ENCODE measurements at places on chromosomes 11 and 22.

DNA sequence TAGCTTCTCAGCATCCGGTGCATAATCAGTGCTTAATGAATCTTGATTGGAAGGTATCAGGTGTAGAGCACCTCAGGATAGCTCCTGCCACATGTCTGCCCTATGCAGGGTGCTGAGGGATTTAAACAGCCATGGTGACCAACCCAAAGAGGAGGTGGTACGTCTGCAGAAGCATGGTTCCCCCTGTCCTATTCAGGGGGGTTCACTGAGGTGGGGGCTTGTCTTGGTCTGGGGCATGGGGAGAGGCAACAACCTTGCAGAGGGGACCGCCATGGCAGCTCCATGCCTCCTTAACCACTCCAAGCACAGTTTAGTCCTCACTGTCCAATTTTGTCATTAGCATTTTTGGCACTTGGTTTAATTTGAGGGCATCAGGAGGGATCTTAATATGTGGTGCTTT lies 24.9 kb downstream of the UBE2L3 start:
- DNase-seq, result no peak

DNA sequence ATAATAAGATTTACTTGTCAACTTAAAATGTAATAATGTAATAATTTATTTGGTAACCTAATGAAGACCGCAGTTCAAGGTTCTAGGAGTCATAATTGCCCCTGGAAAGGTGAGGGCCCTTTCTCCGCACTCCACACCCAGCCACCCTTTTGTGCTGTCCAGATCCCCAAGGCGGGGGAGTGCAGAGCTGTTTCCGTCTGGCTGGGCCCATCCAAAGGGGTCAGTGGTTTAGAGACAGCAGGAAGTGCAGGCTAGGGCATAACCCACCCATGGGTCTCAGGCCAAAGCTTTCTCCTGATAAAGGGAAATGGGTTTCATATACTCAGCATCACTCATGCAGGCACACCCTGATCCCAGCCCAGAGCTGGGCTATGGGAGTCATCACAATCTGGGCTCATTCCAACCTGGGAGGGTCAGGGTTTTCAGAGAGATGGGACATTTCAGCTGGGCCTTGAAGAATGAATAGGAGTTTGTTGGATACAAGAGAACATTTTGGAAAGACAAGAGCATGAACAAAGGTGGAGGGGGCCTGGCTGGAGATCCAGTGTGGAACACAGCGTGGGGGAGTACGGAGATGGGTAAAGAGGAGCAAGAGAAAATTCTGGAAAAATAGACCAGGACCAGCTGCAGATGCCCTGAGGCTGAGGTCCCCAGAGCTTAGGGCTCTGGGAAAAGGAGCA lies 432.2 kb downstream of the TBC1D22A start:
- DNase-seq, result no peak

- no peak for DNase-seq
These were observed 35.4 kb upstream of the LMO1 start for GRCh38 chr11:8298801-8299786.

DNA sequence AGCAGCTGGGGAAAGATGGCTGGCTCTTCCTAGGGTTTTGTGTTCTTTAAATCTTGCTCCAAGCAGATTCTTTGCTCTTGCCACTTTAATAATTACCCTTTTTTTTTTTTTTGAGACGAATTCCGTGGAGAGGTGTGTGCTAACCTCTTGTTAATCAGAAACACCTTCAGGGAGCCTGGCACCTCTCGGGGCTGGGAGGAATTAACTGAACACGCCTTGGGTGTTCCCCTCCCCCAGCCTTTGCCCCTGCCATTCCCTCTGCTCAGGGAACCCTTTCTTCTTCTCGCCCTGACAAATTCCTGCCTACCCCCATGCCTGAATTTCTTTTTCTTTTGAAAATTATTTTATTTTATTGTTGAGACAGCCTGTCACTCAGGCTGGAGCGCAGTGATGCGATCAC lies 17.5 kb downstream of the TMPRSS6 start:
- DNase-seq, result no peak

- DNase-seq, result no peak
These were observed 83.7 kb downstream of the MYO7A start for GRCh38 chr11:77211594-77212251.

GRCh38 chr22:38236786-38237185 lies 35.0 kb downstream of the MAFF start:
- DNase-seq, result no peak

- no peak for DNase-seq
These were observed 59.6 kb upstream of the SYN3 start for GRCh38 chr22:33117821-33118220.

- DNase-seq, result no peak
These were observed 514.1 kb downstream of the RAB38 start for GRCh38 chr11:87660926-87661660.

DNA sequence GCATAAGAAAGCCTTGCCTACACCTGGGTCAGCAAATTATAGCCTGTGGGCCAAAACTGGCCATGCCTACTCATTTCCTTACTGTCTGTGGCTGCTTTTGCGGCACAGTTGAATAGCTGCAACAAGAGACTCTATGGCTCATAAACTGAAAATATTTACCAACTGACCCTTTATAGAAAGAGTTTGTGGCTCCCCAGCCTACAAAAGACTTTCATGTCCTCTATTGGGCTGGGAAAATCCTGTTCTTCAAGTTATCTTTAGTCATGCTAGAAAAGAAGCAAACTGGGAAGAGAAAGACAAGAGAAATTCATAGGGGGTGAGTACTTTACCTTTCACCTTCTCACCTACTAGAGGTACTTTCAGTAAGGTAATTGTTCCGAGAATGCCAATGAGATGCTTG lies 175.1 kb downstream of the SWAP70 start:
- DNase-seq, result no peak

GRCh38 chr11:76554767-76555166 lies 109.9 kb downstream of the EMSY start:
- DNase-seq, result no peak

GRCh38 chr22:46010951-46011626 lies 34.1 kb upstream of the WNT7B start:
- DNase-seq, result peak; percentile 74

GRCh38 chr11:120141113-120141767 lies 3.3 kb upstream of the TRIM29 start:
- DNase-seq, result no peak

GRCh38 chr22:40276996-40277823 lies 69.1 kb upstream of the ADSL start:
- no peak for DNase-seq

All from substantia nigra (tissue), 51 donors.